ENCODE measurements at places on chromosomes 3 and 15. TPM values are rescaled to one million over a fixed set of nuclear protein-coding genes. Genes with fewer than 3 reads are reported as not detected.

CPLX3 gene
- 1.1 TPM for polyA plus RNA-seq

PPP1R14D gene
- polyA plus RNA-seq = 348 TPM

TJP1 gene
- 31.1 TPM for polyA plus RNA-seq

PARP14 gene
- 16.5 TPM for polyA plus RNA-seq

ITIH3 gene
- not detected for polyA plus RNA-seq

Data from small intestine (tissue), 16 donors.